ENCODE measurements at places on chromosomes 11 and 22.

DNA sequence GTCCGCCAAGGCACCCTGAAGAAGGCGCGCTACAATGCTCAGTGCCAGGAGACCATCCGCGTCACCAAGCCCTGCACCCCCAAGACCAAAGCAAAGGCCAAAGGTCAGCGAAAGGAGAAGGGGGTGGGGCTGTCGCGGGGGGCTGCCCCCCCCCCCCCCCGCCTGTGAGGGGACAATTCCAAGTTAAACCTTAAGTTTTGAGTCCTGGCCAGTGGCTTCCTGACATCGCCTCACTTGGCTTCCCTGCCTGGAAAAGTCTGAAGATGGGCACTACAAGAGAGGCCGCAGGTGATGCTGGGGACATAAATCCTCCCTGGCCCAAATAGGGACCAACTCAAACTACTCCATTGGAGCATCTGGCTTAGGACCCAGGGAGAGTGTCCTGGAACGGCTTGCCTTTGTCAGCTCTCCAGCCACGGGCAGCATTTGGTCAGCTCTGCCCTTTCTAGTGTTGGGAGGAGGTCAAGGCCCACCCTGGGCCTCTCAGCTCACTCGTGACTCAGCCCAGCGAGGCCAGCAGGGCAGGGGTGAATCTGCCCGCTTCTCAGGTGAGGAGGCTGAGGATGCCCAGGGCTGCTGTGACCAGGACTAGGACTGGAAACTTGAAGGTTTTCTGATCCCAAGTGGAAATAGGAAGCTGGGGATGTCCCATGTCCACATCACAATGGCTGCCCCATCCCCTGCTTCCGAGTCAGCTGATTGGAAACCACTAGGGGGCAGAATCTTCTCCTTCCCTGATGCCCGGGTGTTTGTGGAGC is 1.4 kb downstream of the MDK start:
- peak; percentile 73 for DNase-seq

GRCh38 chr11:119237515-119237914 is 31.4 kb downstream of the CBL start:
- DNase-seq: no peak

- no peak for DNase-seq
These were observed 7.1 kb downstream of the SNU13 start for GRCh38 chr22:41681616-41682015.

DNA sequence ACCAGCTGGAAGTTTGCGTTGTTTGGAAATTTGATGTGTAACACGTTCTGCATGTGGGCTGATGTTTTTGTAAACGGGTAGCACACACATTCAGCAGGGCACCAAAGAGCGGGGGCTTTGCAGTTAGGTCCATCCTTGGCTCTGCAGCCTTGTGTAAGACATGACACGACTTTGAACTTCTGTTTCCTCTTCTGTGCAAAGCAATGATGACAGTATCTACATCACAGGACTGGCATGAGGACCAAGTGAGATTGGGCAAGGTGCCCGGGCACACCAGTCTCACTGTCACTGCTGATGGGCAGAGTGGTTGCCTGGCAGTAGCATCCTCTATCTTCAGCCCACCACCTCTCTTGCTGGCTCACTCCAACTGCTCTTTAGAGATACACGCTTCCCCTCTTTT is 3.3 kb downstream of the TCN2 start:
- no peak for DNase-seq

GRCh38 chr11:128915149-128915521 is 24.0 kb downstream of the KCNJ5 start:
- no peak for DNase-seq

- peak; percentile 36 for DNase-seq
These were observed 31.9 kb upstream of the IGLL5 start for GRCh38 chr22:22855617-22856308.

DNA sequence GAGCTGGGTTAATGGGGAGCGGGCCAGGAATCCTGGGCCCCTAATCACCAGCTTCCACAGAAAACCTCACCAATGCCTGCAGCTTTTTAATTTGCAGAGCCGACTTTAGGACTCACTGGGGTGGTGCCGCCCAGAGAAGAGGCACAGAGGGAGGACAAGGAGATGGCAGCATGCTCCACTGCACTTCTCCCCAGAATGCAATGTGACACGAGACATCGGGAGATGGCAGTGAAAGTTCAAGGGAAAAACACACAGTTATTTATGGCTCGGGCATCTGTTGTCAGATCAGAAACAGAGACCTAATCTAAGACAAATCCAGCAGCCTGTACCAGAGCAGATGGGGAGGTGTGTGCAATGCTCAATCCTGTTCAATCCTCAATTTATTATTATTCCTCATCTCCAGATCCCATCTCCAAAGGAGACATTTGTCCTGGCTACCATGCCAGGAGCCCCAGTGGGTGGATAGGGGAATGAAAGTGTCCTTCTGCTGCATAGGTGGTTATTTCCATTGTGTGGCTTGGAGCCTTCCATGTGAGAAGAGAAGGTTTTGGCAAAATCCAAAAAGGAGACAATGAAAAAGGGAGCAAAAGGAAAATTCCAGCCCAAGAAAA is 250.0 kb downstream of the NXPE2 start:
- no peak for DNase-seq

DNA sequence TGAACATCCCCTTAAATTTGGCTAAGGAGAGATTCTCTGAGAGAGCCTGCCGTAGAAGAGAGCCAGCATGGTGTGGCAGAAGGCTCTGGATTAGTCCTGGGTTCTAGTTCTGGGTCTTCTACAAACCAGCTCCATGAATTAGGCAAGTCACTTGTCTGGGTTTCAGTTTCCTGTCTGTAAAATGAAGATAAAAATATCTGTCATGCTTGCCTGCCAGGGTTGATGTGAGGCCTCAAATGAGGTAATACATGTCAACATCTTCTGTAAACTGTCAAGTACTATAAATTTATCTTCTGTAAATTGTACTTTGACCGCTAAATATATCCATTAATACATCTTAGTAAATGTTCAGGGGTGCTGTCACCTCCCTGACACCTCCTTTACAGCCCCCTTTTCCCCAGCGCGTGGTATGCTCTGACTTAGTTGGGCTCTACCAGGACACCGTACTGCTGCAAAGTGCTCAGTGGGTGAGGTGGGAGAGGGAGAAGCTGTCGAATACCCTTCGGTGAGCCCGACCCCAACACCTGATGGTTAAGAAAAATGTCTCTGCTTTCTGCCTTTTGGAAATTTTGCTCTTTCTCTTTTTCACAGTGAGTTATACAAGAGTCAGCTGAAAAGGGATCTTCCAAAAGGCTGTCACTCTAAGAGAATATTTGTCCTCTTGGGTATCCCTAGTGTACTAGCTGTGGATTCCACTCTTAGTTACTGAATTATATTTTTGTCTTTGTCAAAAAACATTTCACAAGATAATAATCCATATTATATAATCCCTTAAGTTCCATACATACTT is 15.0 kb downstream of the RBX1 start:
- DNase-seq: no peak

DNA sequence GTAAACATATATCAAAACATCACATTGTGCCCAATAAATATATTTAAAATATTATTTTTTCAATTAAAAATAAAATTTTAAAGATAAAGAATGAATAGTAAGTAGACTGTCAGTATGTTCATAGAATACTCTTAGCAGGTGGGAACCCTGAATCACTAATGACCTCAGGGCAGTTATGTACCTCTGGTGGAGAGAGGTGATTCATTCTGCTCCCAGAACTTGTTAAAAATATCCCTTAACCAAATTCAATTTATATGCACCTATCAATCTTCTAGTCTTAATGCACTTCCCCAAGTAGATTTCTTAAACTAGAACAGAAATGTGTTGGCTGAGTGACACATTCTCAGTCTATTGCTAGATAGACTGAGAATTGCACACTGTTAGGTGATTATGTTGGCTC is 183.9 kb upstream of the SYN3 start:
- no peak for DNase-seq

GRCh38 chr11:35358391-35358790 is 61.0 kb downstream of the SLC1A2 start:
- DNase-seq: no peak

All from ELR (cell line).